ENCODE measurements at places on chromosomes 1 and 21.

DNA sequence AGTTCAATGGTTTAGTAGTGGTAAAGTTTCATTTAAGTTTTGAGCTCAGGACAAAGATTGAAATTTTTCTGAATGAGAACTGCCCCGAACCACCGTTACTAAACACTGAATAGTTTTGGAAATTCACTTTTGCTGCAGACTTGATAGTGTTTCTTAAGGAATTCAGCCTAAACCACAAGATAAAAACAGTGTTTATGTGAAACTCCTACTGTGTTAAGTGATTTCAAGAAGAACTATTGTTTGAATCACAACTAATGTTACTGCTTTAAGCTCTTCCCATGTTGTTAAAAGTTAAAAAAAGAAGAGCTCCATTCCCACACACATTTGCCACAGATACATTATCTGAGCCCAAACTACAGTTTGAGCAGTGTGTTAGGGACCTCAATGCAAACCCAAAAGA, 159.2 kb downstream of the DYRK1A start:
- DNase-seq, result no peak

DNA sequence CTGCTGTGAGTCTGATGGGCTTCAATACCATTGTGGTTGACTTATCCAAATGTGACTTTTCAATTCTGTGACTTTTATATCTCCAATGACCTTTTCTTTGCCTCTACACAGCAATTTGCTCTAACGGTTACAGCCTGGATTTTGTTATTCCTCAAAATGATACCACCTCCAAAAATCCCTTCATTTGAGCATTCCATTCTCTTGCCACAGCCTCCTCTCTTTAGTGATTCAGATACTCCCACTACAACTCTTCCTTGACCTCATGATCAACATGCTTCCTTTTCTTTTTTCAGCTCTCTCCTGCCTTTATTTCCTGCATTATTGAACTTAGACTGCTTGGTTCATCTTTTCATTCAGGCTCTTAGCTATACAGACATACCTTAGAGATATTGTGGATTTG, 16.6 kb upstream of the IL19 start:
- DNase-seq, result peak; percentile 42

GRCh38 chr1:216193839-216194443, 229.3 kb downstream of the USH2A start:
- DNase-seq, result no peak

- no peak for DNase-seq
Observed at GRCh38 chr1:210697185-210697584, 368.5 kb downstream of the HHAT start.

- DNase-seq, result no peak
Observed at GRCh38 chr1:51342591-51343206, 12.3 kb upstream of the TTC39A start.

- DNase-seq, result no peak
Observed at GRCh38 chr1:193131266-193131860, 9.5 kb downstream of the CDC73 start.

DNA sequence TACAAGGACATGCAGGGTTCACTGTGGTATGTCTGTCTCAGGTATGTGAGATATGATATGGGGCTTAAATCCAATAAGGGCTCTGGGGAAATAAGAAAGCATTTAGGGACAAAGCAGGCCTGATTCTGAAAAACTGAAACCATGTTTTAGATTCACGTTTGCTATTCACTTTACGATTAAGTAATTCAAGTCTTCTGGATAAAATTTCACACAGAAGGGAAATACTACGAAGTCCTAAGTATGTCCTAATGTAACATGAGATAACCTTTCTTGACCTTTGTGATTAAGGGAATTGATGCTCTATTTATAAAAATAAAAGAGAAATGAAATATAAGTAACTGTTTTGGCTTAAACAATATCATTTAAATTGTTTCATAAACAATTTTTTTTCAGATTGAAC, 55.4 kb downstream of the HNRNPR start:
- DNase-seq, result no peak

GRCh38 chr21:41612674-41613532, 104.9 kb upstream of the TMPRSS2 start:
- peak; percentile 86 for DNase-seq

GRCh38 chr1:38529391-38529790, 330.2 kb downstream of the RRAGC start:
- no peak for DNase-seq

DNA sequence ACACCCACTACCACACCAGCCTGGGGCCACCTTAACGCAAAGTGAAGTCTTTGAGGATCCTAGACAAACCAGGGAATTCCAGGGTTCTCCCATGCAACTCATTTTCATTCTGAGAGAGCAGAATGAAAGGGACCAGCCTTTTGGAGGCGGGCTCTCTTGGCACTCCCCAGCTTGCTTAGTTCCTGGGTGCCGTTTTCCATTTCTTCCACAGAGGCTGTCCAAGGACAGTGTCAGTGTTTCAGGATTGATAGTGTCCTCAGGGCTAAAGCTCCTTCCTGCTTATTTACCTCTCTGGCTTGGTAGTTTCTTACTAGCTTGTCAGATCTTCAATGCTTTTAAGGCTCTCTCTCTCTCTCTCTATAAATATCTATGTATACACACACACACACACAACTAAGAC, 30.1 kb upstream of the GNG4 start:
- DNase-seq, result no peak

GRCh38 chr1:235442788-235443429, 61.3 kb downstream of the B3GALNT2 start:
- DNase-seq, result peak; percentile 56

DNA sequence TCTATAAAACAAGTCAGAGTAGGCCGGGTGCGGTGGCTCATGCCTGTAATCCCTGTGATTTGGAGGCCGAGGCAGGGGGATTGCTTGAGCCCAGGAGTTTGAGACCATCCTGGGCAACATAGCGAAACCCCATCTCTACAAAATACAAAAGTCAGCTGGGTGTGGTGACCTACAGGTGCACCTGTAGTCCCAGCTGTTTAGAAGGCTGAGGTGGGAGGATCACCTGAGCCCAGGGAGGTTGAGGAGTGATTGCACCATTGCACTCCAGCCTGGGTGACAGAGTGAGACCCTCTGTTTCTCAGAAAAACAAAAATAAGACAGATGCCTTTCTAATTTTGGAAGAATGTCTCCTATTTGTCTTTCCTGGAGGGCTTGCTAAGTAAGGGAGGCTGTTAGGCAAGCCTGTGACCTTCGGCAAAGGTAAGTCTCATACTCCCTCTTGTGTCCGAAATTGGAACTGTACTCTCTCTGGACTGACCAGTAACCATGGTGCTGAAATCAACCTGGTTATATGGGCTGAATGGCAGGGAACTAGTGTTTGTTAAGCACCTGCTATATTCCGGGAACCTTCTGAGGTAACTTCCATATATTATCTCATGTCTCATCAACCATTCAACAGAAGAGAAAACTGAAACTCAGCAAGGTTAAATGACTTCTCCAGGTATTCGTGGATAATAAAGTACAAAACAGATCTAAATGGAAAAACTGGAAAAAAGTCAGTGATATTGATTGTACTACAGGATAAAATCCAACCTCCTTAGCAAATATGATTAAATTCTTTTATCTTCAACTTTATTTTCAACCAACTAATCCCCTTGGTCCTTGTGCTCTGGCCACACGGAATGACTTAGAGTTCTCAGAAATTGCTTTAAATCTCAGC, 11.8 kb upstream of the RAB3B start:
- peak; percentile 82 for DNase-seq

DNA sequence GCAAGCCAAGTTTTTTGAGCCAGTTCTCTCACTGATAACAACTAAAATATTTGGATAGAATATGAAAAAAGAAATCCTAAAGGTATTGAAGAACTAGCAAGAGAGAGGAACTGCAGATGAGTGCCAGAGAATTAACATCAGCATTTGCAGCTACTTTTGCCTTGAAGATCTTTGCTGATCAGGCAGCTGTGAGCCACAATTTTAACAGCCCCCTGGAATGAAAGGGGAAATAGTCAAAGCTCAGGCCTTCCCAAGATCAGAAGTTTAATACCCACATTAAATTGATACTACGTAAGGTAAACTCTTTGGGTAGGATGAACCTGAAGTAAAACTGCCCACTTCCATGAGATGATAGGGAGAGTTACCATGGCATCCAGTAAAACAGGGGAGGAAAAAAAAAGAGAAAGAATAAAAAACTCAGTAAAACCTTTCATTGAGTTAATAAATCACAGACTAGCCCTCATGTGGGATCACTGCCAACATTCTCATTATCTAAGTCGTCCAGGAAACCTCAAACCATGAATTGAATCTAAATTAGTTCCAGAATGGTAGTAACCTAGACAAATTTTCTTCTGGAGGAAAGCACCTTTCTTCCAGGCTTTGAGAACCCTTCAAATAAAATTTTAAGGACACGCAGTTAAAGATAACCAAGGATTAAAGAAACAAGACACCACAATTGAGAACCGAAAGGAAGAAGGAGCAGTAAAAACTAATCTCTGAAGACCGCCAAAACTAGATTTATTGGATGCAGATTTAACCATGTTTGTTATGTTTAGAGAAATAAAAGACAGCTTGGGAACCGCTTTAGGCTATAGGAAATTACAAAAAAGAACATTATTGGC, 28.3 kb downstream of the SCP2 start:
- DNase-seq, result peak; percentile 17

DNA sequence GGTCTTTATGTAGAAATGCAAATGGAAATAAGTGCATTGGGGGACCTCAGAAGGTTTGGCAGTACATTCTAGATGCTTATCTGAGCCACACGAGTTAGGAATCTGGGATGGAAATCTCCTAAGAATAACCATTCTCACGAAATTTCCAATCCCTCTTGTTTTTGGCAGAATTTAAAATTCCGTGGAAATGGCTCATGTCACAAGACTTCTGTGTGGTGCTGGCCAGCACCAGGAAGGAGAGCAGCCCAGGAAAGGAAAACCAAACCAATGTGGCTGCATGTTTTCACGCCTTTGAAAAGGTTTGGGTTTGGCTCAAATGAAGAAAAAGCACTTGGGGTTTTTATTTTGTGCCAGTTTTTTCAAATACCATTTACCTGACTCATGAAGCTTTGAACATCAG, 80.1 kb upstream of the KCNK2 start:
- peak; percentile 74 for DNase-seq

- DNase-seq, result no peak
Observed at GRCh38 chr1:8330271-8331125, 12.6 kb downstream of the SLC45A1 start.

- no peak for DNase-seq
Observed at GRCh38 chr1:184513966-184514365, 127.1 kb downstream of the C1orf21 start.

DNA sequence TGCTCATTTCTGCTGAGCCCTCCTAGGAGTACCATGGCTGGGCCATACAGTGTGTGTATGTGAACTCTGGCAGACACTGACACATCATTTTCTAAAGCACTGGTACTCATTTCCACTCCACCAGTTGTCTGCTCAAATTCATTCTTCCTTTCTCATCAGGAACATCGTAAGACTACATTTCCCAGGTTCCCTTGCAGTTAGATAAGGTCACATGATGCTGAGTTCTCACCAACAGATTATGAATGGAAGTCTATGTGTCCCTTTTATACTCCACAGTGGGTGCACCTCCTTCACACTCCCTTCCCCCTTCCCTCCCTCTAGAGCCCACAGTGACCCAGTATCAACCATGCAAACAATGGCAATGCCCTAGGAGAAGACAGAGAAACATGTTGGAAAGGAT, 38.3 kb upstream of the PAX7 start:
- no peak for DNase-seq

DNA sequence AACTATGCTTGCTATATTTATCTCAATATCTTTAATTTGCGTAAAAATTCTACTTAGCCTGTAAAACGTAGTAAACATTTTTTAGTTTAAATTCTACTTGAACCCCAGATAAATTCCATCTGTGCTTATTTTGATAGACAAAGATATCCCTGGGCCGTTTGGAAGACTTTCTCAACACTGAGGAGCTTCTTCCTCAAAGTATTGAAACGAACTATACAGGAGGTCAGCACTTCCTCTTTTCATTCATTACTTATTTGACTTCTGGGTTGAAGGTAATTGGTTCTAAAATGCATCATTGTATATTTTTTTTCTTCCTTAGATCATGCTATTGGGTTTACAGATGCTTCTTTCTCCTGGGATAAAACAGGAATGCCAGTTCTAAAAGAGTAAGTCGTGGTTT, 74.7 kb downstream of the HSPA13 start:
- DNase-seq, result no peak

- DNase-seq, result no peak
Observed at GRCh38 chr1:21518774-21519455, 9.7 kb downstream of the ALPL start.

GRCh38 chr1:158002022-158002630, 8.7 kb downstream of the KIRREL1 start:
- no peak for DNase-seq

DNA sequence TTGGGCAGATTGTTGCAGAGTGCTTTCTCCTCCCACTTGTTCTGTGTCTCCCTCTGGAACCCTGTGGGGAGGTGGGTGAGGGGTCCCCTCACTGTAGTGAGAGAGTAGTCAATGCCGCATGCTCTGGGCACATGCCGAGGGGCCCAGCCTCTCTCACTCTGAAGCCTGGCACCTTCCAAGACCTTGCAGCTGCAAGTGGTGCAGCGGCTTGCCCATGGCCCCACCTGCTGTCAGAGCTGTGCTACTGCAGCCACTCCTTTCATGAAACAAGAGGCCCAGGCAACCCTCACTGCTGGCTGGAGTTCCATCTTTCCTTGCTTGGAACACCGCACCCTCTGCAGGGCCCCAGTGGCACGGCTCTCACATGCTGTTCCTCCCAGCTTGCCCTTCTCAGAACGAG, 58.4 kb upstream of the COL6A1 start:
- peak; percentile 91 for DNase-seq

- DNase-seq, result peak; percentile 27
Observed at GRCh38 chr1:217029281-217030157, 306.3 kb upstream of the ESRRG start.

DNA sequence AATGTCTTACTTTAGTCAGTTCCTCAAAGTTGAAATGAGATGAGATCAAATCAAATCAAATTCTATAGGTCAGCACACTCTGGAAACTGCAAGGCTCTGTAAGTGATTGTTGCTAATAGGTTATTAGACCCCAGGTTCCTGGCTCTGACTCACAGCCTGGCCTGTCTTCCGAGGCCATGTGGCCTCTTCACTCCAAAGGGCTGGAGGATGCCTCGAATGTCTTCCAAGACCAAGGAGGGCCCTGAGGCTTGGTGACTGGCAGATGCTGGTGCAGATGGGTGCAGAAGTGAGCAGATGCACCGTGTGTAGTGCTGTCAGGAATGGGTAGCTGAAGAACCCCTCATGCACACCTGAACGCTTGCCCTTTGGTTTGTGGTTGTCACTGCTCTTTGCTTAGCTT, 113.4 kb downstream of the MAB21L3 start:
- no peak for DNase-seq

GRCh38 chr1:222979561-222979960, 163.5 kb downstream of the TLR5 start:
- DNase-seq, result no peak

DNA sequence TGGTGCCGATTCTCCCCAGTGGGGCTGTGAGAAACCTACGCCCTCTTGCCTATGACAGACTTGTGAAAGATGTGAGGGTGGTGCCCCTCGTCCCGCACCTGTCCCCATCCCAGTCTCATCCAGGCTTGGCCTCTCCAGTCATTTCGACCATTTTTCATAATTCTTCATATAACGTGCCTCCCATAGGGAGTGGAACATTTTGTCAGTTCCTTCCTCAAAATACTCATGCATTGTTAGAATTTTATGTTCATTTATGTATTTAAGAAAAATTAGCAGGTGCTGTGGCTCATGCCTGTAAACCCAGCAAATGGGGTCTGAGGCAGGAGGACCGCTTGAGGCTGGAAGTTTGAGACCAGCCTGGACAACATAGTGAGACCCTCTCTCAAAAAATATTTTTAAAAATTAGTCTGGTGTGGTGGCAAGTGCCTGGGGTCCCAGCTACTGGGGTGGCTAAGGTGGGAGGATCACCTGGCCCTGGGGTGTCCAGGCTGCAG, 19.7 kb upstream of the SMPDL3B start:
- no peak for DNase-seq

- no peak for DNase-seq
Observed at GRCh38 chr1:118206966-118207365, 21.9 kb upstream of the SPAG17 start.
